NCI-H1092 (cell line): ENCODE measurements at places on chromosomes 12 and 14.

DNA sequence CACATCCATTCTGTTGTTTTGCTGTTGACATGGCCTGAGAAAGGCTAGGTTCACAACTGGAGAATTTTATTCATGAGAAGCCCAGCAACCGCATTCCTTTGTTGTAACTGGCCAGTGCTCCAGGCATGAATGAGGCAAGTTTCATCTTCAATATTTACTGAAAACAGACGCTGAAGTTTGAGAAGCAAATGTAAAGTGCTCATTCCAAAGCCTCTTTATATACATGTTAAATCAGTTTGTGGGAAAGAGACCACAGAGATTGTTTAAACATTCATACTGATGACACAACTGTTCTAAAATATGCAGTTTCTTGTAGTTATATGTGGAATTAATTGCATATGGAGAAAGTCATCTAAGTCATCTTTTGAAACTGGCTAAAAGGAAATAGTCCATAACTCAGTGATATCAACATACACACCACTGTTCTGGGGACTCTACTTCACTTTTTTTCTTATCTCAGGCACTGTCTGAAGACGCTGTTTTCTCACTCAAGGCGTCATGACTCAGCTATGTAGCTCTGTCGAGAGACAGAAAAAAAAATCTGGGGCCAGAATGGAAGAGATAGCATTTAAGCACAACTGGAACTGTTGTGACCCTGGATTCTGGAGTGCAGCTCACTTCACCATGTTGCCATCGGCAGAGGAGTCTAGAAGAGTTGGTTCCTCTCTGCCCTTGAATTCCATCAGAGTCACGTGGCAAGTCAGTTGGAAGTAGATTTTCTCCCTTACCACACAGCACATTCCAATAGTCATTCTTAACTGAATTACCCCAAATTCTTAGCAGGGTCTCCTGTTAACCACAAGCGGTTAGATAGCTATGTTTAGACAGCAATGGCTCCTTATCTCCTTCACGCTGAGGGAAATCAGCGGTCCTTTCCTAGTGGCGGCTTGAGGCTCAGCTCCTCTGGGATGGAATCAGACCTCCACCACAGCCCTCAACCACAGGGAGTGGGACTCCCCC, 258.4 kb upstream of the HMGA2 start:
- DNase-seq, result no peak

DNA sequence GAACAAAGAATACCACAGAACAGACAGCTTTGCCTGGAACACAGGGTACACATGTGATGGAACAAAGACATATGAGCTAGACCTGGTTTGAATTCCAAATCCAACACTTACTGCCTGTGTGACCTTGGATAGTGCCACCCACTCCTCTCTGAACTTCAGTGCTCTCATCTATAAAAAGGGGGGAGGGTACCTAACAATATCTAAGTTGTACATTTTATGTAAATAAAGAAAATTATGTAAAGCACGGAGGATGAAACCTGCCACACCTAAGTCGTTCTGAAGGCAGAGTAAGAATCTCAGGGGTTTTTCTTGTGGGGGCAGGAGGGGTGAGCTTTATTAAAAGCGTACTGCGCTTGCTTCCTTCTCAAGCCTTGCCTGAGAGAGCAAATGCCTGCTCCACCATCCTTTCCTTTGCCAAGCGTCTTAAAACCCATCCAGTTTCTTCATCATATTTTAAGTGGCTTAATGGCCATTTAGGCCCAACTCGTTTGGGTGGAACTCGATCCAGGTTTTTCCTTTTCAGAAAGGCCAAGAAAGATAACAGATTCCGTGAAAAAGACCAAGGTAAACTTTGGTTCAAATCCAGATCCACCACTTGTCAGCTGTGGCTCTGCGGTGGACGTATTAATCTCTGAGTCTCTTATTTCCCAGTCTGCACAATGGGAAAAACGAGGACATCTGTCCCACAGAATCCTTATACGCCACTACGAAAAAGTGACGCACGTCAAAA, 946 bp downstream of the DDX24 start:
- DNase-seq, result no peak

GRCh38 chr12:2389079-2389790, 336.4 kb downstream of the CACNA1C start:
- DNase-seq, result no peak

DNA sequence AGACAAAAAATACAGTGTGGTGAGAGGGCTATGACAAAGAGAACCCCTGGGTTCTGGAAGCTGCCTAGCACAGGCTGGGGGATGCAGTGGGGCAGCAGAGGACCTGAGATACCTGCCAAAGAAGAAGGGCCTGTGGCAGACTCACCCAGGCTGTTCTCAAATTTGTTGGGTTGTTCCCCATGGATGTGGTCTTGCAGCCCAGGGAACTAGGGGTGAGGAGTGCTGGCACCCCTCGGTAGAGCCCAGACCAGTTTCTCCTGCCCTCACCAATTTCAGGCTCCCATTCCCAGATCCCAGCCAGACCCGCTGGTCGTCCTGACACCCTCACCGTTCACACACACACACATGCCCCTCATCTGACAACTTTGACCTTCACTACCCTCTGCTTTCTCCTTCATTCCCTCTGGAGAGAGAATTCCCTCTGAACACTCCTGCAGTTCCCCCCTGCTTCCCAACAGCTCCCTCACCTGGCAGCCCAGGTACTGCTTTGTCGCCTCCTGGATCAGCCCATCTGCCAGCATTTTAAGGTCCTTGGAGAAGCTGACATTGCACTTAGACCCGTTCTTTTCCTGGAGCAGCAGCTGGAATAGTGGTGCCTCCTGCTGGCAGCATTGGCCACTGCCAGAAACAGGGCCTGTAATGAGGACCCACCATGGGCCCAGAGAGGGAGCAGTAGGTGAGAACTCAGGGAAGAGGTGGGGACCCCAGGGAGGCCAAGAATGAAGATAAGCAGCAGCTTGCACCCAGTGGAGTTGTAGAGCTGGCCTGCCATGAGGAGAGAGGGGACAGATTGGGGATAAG, 5.9 kb upstream of the GDF11 start:
- no peak for DNase-seq

DNA sequence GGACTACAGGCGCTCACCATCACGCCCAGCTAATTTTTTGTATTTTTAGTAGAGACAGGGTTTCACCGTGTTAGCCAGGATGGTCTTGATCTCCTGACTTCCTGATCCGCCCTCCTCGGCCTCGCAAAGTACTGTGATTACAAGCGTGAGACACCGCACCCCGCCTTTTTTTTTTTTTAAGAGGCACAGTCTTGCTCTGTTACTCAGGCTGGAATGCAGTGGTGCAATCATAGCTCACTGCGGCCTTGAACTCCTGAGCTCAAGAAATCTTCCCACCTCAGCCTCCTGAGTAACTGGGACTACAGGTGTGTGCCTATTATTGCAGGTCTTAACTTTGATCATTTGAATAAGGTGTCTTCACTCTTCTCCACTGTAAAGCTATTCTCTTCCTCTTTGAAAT, 5.3 kb upstream of the GLTP start:
- no peak for DNase-seq

DNA sequence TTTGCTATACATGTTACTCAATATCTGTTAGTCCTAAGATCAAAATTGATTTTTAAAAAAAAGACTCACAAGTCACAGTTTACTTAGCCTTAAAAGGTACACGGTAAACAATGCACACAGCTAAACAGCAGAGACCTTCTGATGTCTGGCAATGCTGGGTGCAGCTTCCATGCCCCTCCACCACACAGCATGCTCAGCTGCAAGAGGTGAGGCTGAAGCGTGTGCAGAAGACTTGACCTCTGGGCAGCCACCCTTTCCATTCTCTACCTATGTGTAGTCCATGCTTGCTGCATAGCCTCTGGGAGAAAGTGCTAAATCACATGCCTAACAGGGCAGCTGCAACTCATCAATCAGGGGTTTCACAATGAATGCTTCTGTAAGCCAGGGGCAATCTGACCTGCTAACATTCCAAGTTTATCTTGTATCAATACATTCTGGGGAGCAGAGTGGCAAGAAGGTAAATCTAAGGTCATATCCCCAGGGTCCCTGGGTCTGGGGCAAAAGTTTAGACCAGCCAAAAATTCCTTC, 44.5 kb upstream of the AMN1 start:
- no peak for DNase-seq

- no peak for DNase-seq
Observed at GRCh38 chr14:100862277-100862676, 36.4 kb downstream of the MEG3 start.

GRCh38 chr14:91061056-91061887, 831 bp upstream of the RPS6KA5 start:
- DNase-seq, result no peak

DNA sequence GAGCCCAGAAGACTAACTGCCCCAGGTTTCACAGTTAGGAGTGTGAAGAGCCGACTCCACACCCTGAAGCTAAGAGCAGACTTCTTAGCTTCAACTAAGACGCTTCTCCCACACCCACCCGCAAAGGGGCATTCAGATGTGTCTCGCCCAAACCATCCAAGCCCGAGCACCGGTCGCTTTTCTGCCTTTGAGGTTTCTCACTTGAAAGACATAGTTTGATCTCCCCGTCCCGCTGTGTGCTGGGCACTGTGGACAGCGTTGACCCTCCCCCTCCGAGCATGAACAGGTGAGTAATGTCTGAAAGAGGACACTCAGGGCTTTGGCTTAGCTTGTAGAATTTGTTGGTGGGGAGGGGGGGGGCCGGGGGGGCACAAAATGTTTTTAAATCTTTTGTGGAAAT, 123.8 kb downstream of the TMEM132D start:
- no peak for DNase-seq

DNA sequence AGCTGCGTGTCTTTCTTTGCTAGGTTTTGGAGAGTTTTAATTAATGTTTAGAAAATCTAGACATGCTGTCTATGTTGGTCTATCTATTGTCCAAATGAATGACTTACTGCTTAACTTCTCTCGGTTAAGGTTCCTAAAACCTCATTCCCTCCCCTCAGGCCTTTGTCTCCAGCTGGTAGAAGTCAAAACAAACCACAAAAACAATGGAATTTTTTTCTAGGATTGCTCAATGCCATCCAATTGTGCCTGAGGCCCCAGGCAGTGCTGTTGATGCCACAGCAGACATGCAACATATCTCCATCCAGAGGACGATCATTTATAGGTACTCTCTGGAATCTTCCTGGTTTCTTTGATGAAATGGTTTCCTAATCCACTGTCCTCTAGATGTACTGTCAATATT, 448.2 kb upstream of the TBX3 start:
- DNase-seq, result no peak

- no peak for DNase-seq
Observed at GRCh38 chr12:6612652-6613014, 5.5 kb upstream of the CHD4 start.

- DNase-seq, result no peak
Observed at GRCh38 chr14:72742118-72742837, 151.6 kb downstream of the DPF3 start.

DNA sequence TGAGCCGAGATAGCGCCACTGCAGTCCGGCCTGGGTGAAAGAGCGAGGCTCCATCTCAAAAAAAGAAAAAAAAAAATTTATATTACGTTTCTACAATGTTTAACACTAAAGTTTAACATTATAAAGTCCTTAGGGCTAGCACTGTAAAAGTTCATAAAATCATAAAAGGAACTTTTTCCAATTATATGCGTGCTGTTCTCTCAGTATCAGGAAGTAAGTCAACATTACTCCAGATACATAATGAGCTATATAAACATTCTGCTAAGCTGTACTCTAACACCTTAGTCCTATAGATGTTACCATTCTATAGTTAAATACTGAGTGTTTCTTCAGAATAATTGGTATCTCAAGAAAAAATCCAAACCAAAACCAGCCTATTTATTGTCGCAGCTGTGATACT, 32.6 kb downstream of the SLC41A2 start:
- DNase-seq, result no peak

GRCh38 chr14:84087986-84088531, 1441.9 kb upstream of the FLRT2 start:
- DNase-seq, result no peak

- no peak for DNase-seq
Observed at GRCh38 chr12:28582672-28583376, 392.6 kb downstream of the CCDC91 start.

DNA sequence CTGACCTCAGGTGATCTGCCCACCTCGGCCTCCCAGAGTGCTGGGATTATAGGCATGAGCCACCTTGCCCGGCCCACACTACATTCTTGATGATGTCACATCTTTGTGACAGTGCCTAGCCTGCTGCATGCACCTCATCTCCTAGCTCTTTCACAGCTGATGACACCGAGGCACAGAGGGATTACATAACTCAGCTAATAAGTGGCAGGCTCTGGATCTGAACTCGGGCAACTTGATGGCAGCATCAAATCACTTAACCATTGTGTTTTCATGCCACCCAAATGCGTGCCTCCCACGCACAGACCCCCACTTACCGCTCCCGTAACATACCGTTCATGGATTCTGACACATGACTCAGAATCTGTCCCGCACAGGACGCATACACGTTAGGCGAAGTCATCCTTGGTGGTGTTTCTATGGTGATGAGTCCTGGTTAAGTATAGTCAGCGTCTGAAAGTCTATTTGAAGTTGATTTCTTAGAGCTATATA, 7.4 kb downstream of the TMEM120B start:
- DNase-seq, result no peak
